ENCODE measurements at places on chromosomes 5 and 9.

DNA sequence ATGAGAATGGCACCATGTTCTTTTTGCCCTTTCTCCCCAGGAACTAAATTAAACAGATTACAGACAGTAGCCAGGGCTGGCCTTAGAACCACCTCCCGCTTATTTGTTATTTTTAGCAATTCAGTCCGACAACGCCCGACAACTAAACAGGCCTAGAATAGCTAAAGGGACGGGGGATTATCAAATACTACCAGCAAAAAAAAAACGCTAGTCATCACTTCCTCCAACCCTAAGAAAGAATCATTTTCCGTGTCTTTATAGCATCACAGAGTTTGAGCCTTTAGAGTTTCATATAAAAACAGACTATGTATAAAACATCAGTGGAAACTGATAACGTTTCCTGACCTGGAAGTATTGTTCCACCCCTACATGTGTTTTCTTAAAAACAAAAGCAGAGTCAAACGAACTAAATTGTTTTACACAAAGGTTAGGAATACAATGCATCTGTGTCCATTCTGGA is 35.3 kb downstream of the PFDN1 start:
- no peak for DNase-seq

GRCh38 chr5:131230406-131230805 is 33.4 kb upstream of the CDC42SE2 start:
- DNase-seq, result no peak

GRCh38 chr9:3271581-3271980 is 254.2 kb downstream of the RFX3 start:
- DNase-seq, result no peak

GRCh38 chr9:76198336-76198735 is 195.9 kb downstream of the RFK start:
- no peak for DNase-seq

DNA sequence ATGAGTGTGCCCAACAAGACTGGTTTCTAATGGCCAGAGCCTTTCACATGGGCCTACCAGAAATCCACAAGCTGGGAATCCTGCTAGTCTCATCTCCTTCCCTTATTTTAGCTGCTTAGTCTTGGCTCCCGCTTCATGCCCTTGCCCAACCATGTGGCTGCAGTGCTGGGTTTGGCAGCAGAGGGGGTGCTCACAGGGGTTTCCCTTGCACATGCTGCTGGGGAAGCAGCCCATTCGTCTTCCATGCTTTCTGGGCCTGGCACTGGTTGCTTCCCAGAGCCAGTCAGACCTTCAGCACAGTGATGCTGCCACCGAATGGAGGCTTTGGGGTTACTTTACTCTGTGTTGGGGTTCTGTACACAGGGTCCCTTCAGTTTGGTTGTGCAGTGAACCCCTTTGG is 26.3 kb downstream of the SLC46A2 start:
- DNase-seq, result no peak

DNA sequence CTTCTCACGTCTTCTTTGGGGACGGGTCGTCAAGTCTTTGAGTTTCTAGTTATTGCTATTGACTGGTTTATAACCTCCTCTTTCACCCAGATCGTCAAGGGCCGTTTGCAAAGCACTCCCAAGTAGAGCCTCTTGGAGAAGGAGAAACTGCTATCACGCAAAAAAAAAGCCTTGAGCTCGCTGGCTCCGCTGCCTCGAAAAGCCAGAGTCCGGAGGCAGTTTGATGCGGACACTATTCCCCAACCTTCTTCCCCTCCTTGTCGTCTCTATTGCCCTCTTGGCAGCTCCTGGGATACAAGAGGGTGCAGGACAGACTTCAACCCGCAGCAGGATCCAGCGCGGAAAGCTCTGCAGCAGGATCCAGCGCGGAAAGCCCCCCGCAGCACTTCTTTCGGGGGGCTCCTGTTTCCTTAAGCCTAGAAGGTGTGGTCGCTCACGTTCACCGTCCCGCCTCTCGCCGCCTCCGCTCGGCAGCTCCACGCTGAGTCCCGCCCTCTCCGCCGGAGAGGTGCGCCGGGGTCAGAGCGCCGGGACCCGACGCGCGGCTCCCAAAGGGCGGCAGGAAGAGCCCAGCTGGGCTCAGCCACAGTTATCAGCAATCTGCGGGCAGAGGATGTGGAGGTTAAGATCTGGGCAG is at the start of gene PCDHAC1:
Gene PCDHAC1 (plus strand): TSS at position 494 of the 637 bp plus-strand sequence. CDS start 594 bp downstream, outside the sequence.
- DNase-seq, result no peak

DNA sequence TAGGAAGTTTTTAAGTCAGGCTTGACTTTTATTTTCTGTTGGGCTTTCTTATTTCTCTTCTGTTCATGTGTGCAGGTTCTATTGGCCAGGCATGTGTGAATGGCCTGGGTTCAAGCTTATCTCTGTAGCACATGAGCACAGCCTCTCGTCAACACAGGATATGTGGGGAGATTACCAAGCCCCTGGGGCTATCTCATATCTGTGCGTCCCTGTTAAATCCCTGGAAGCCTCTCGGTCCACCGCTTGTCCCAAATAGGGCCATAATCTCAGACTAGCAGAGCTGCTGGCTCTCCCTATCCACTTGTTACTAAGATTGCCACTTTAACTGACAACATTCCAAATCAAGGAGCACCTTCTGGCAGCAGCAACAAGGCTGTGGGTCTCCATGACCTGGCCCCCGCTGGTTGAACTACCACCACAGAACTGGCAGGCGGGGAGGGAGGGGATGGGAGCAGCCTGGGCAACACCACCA is 28.4 kb upstream of the EBF1 start:
- DNase-seq, result no peak

- no peak for DNase-seq
These were observed 192.4 kb downstream of the ACTL7B start for GRCh38 chr9:108663422-108663821.

DNA sequence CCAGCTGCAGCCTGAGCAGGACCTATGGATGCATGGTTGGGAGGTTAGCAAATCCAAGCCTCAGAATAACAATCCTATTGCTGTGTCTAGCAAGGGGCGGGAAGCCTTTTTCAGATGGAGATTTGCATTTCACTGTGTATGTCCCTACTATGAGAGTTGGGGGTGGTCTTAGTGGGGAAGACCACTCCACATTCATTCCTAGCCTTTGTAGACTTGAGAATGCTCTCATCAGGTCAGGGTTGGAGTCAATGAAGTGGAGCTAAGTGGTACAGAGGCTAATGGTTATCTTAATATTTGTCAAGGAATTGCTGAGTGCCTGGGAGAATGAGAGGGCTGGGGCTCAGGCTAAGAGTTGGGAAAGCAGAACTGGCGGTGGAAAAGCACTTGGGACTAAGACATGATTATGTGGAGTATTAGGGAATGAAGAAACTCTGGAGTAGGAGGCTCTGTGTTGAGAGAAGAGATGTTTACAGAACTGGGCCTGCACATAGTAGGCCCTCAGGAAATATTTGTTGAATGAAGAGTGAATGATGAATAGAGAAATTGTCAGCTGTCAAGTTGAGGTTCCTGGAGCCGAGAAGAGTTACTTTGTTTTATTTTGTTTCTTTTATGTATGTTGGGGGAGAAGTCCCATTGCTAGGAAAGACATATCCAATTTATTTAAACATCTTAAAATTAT is 175.5 kb upstream of the SPRY4 start:
- DNase-seq, result no peak

DNA sequence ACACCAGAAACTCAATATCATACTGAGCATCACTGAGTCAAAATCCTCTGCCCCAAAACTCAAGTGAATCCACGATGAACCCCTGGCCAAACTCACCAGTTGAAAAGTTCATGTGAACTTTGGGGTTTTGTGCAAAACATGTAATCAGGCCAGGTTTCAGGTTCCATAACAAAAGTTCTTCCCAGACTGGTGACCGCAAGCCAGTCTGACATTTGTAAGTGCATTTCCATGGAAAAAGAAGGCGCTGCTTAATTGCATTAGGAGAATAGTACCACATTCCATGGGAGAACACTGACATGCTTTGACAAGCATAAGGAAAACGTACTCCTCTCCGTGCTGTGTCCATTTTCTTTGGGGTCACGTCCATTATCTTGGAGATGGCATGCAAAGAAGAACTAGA is 567.0 kb downstream of the BNC2 start:
- DNase-seq, result no peak

DNA sequence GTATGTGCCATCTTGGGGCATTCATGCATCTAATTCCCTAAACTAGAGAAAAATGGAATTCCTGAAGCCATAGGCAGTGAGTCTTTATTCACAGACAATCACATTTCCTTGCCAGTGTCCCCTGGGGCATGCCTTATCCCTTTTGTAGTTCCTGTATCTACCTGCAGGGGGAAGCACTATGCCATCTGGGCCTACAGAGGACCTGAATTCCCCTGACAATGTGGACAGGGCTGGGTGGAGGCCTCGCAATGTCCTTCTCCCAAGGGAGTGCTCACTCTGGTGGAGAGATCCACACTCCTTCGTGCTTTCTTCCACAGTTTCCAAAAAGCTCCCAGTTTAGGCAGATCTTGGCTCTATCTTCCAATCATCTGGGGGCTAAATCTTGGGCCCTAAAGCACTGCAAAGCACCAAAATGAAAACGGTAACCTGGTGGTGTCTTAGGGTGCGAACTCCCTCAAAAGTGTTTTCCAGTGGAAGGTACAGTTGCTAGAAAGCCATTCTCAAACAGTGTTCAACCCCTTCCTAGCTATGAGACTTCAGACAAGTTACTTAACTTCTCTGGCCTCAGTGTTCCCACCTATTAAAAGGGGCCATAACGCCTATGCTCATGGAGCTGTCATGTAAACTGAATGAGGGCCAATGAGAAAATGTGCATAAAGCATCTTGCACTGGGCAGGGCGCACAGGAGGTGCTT is 17.5 kb downstream of the WHRN start:
- DNase-seq, result no peak

DNA sequence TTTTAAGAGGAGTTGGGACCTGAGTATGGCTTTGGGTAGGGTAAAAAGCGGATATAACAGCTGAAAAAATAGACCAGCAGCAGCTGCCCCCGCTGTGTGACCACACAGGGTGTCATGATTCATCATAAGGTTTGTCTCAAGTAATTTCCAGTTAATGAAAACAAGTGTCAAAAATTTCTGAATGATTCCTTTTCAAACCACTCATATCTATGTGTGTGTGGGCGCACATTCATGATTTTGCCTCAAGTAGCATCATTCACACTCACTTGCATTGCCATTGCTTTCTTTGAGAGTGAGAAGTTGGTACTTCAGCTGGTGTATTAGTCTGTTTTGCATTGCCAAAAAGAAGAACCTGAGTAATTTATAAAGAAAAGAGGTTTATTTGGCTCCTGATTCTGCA is 12.1 kb upstream of the TNFAIP8 start:
- DNase-seq, result peak; percentile 30

DNA sequence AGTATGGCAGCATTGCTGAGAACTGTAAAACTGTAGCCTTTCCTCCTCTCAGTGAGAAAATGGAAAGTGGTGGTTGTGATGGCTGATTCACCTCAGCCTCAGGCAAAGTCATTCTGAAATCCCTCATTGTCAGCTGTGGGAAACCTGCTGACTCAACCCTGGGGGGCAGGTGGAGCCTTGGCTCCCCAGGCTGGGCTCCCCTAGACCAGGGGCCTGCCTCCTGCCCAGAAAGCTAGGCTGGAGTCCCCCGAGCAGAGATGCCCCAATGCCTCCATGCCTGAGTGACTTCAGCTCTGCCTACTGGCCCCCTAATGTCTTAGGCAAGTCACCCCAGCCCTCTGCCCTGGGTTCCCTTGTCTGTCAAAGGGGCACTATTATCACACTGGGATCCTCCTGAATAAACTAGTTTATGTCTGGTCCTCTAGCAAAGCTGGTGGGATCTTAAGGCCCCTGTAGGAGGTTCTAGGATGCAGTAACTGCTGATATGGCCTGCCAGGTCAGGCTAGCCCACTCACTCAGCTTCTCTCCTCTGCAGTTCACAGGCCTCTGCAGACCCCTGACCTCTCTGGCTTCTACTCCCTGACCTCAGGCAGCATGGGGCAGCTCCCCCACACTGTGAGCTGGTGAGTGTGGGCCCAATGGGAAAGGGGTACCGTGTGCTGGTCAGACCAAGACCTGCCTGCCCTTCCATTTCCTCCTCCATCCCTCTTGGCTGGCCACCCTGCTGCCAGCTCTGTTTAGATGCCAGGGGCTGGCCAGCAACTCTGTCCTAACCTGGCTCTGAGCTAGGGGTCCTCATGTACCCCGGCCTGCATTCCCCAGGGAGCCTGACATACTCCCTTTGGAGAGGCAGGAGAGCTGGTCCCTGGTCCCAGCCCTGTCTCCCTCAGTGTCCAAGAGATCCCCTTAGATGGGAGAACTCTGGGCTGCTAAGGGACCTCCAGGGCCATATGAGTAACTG is 24.2 kb downstream of the TCF7 start:
- DNase-seq, result no peak

- no peak for DNase-seq
These were observed 14.2 kb upstream of the PSIP1 start for GRCh38 chr9:15524845-15525455.

- DNase-seq, result no peak
These were observed 39.4 kb downstream of the LYRM7 start for GRCh38 chr5:131210151-131210510.

GRCh38 chr9:104758974-104759373 is 5.0 kb upstream of the NIPSNAP3B start:
- DNase-seq, result no peak

DNA sequence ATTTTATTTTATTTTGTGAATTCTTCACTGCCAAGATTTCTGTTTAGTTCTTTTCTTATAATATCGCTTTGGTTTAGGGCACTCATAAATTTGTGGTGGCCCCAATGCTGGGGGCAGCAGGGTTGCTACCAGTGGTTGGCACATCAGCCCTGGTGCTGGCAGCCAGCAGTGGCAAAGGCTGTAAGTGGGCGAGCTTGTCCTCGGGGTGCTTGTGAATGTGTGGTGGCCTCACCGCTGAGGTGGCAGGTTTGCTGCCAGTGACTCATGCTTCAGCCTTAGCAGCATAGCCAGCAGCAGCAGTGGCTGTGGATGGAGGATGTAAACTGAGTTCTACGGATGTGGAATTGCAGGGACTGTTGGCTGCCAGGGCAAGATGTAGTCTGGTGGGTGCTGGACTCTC is 262.9 kb upstream of the DMAC1 start:
- no peak for DNase-seq

DNA sequence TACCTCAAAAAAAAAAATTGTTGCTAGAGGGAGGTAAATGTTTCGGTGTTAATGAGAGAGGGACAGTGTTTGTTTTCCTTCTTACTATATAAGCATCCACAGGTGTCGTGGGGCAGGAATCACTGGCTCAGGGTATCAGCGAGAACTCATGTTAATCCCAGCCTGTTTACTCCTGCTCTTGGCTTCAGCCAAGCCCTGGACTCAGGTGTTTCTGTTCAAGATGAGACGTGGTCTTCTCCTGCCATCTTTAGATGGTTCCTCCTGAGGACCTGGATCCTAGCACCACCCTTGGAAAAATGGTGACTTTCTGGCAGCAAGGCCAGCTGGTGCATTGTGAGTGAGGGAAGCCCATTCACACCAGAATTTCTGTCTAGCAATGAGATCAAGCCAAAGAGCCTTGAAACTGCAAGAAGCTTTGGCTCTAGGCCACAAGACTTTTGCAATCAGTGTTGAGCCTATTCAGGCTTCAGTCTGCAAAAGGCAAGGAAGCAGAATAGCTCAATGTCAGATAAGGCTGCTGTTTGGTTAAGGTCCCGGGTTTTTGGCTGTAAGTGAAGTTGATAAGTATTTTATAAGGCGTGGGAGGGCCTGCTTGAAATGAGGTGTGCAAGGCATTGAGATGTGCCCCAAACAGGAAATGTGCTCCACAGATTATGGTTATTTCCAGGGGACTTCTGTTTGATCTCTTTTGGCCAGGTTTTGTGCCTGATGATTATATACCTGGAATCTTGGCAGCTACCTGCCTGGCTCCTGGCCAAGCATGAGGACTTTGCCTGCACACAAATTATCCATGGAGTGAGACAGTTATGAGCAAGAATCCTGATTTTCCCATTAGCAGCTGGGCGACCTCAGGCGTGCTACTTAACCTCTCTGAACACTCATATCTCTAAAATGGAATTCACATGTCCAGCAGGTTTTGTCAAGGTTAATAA is 99.8 kb downstream of the TENT4A start:
- no peak for DNase-seq
